Esophagus squamous epithelium (tissue), 5 donors: ENCODE measurements at places on chromosomes 3 and 15.

DNA sequence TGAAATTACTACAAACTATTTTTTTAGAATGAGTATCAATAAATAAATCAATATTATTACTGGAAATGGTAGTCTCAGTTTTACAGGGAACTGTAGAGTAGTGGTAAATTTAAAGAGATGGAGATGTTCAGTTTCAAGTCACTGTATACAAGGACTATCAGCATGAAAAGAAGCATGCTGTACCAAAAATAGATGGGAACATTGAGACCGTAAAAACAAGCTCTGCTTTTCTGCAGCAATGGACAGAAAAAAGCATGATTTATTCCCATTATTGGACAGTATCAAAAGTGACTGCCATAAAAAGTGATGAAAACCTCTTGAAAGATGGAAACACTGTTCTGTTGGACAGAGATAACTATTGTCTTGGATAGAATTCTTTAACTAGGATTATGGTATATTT, 187.2 kb downstream of the EPHA6 start:
- no peak for DNase-seq

GRCh38 chr3:79368403-79368802, 399.4 kb downstream of the ROBO1 start:
- DNase-seq = no peak

- no peak for DNase-seq
Observed at GRCh38 chr15:57406062-57406772, 29.9 kb downstream of the CGNL1 start.

DNA sequence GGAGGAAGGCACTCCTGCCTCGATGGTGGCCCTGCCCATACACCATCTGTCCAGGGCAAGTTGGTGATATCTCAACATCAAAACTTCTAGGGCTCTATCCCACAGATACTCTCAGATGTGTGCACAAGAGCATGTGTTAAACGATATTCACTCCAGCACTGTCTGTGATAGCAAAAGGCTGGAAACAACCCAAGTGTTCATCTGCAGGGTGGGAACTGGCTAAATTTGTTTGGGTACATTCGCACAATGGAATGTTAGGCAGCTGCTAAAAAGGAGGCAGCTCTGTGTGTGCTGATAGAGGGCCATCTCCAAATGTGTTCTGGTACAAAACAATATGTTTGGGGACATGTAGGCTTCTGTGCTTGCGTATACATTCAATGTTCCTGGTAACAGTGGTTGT, 19.8 kb downstream of the IGDCC4 start:
- DNase-seq = no peak

- DNase-seq = no peak
Observed at GRCh38 chr3:132421832-132422231, 4.5 kb downstream of the DNAJC13 start.
